ENCODE measurements at places on chromosomes 7 and 10.

DNA sequence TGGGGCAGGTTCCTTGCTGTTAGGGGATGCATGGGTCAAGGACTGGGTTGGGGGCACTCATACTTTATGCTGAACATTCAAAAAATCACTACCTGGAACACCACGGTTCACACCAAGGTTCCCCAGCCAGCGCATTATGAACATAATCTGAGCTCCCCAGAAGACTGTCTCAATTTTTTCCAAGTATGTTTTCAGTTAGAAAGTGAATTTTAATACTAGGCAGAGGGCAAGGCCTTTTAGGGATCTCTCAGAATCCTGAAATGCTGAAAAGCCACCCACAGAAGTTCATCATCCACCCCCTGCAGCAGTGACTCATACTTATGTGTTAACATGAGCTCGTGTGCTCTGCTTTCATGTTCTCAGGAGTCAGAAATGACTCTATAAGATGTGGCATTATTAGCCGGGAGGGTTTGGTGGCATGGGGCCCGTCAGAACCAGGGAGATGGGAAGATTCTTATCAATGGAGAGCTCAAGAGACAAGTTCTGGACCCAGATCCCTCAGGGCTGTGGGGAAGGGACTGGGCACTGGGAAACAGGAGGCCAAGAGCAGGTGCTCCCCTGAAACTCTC is 185.2 kb upstream of the ITGB1 start:
- no peak for DNase-seq

DNA sequence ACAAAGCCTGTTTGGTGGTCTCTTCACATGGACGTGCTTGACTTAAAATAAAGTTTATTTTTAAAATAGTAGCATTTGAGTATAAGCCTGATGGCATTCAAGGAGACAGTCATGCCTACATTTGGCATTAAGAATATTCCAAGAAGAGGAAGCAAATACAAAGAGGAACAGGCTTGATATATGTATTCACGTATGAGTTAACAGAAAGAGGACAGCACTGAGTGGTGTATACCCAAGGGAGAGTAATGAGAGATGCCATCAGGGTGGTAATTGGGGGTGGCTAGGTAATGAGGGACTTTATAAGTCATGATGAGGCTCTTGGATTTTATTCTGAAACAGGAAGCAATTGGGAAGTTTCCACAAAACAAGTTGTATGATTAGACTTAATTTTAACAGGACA is 363.3 kb downstream of the SEMA3D start:
- DNase-seq, result no peak

- DNase-seq, result no peak
These were observed 72.3 kb upstream of the LEP start for GRCh38 chr7:128168667-128169210.

- DNase-seq, result no peak
These were observed 235.0 kb downstream of the GLRX3 start for GRCh38 chr10:130371156-130371555.

DNA sequence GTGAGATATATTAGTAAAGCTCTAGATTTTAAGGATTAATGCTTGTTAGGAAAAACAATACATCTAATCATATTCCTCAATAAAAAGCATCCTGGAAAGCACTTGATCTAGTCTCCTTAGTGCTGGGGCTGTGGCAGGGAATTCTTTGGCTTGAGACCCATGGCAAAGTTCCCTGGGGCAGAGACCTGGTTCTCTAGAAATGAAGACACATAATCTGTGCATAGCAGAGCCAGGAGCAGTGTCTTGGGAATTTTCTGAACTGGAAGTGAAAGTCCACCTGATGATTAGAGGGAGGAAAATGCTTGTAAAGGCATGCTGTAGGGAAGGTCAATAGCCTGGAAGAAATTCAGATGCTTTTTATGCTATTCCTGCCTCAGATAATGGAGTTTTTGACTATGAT is 247.4 kb downstream of the CDK14 start:
- DNase-seq, result no peak

GRCh38 chr10:52474265-52474664 is 160.2 kb downstream of the DKK1 start:
- DNase-seq, result no peak

DNA sequence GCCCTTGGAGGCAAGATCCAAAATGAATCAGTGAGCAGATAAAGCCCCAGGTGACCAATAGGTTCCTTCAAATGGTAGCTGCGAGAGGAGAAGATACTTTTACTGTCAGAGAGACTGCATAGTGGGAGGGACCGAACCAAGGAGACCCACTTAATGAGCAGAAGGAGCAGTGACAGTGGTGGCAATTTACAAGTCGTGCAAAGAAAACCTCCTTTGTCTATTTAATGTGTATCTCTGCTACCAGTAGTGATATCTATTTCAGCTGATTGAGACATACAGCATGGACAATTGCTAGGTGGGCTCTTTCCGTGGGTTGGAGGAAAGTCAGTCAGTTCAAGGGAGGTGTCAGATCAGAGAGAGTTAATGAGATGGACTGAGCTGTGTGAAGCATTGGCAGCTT is 480.4 kb downstream of the GATA3 start:
- DNase-seq, result no peak

- no peak for DNase-seq
These were observed 88.9 kb downstream of the IPMK start for GRCh38 chr10:58178811-58179210.

Data from small intestine (tissue), 16 donors.